ENCODE measurements at places on chromosomes 12 and 14.

DNA sequence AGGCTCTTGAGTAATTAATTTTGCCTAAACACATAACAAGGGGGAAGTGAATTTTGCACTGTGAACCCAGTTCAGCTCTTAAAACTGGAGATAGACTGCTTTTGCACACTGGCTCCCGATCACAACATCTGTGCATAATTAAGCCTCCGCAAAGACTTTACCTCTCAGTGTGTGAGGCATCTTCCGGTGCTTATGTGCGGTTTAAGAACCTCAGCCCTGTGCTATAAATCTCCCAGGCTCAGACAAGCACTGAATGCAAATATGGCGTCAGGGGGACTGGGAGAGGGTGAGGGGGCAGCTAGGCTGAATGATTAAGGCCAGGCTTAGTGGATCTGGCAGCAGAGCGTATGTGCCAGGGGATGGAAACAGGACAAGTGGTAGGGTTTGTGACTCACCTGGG is 103.3 kb downstream of the ADCK1 start:
- no peak for DNase-seq

DNA sequence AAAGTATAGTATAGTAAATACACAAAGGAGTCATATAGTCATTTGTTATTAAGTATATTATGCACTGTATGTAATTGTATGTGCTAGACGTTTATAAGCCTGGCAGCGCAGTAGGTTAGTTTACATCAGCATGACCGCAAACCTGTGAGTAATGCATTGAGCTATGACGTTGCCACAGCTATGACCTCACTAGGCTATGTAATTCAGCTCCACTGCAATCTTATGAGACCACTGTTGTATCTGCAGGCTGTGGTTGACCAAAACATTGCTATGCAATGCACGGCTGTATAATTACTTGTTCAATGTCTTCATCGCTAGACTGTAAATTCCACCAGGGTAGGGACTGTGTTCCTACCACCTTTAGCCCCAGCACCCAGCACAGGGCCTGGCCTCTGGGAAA is 53.2 kb upstream of the VASH1 start:
- no peak for DNase-seq

DNA sequence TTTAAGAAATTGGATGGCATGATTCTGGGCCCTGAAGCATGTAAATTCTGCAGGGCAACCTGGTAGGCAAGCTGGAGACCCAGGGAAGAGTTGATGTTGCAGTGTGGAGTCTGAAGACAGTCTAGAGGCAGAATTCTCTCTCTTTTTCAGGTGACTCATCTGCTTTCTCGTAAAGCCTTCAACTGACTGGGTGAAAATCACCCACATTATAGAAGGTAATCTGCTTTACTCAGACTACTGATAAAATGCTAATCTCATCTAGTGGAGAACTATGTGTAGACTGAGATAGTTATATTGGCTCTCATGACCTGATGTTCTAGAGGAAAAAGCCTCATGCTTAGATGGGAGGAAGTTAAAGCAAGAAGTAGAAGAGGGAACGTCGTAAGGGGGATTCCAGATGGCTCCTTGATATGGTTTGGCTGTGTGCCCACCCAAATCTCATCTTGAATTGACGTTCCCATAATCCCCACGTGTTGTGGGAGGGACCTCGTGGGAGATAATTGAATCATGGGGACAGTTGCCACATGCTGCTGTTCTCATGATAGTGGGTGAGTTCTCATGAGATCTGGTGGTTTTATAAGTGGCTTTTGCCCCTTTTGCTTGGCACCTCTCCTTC is 723.8 kb downstream of the BCL11B start:
- DNase-seq, result peak; percentile 4

- DNase-seq, result no peak
Measured at GRCh38 chr14:94117856-94118255, 7.3 kb downstream of the IFI27 start.

GRCh38 chr14:69226736-69227135 is 33.2 kb upstream of the GALNT16 start:
- DNase-seq, result no peak
